Fibroblast of upper back skin (primary cell): ENCODE measurements at places on chromosomes 13 and 19.

GRCh38 chr13:75371203-75371602 is 110.8 kb downstream of the TBC1D4 start:
- no peak for DNase-seq

DNA sequence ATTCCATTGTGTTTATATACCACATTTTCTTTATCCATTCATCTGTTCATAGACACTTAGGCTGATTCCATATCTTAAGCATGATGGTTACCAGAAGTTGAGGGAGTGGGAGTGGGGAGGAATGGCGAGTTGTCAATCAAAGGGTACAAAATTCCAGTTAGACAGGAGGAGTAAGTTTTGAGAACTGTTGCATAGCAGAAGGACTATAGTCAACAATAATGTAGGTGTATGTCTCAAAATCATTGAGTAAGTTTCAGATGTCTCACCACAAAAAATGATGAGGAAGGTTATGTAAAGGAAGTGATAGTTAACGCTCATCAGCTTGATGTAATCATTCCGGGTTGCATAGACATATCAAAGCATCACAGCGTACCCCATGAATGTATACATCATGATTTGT is 4.6 kb upstream of the UBL3 start:
- DNase-seq, result no peak

- peak; percentile 48 for DNase-seq
Measured at GRCh38 chr19:42253245-42254088, 1.5 kb downstream of the ERF start.

GRCh38 chr13:72126424-72126823 is 259.4 kb upstream of the DACH1 start:
- DNase-seq, result no peak

DNA sequence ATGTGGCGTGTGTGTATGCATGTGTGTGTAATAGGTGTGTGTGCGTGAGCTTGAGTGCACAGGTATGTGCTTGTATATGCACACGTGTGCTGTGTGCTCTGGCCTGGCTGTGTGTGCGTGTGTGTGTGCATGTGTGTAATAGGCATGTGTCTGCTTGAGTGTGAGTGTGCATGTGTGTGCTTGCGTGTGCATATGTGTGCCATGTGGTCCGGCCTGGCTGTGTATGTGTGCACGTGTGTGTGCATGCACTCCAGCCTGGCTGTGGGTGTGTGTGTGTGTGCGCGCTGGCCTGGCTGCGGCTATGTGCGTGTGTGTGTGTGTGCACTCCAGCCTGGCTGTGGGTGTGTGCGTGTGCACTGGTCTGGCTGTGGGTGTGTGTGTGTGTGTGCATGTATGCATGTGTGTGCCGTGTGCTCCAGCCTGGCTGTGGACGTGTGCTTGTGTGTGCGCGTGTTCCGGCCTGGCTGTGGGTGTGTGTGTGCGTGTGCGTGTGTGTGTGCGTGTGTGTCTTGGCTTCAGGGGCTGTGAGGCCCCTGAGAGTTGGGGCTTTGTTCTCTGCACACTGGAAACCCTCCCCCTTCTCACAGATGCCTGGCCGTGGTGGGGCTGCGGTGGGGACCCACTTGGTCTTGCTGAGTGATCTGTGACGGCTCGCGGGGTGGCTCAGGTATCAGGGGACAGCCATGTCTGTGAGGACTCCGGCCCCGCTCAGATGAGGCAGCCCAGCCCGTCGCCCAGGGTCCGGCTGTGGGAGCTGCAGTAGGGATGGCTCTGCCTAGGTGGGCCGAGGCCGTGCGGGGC is 8.2 kb downstream of the SPPL2B start:
- DNase-seq, result no peak

DNA sequence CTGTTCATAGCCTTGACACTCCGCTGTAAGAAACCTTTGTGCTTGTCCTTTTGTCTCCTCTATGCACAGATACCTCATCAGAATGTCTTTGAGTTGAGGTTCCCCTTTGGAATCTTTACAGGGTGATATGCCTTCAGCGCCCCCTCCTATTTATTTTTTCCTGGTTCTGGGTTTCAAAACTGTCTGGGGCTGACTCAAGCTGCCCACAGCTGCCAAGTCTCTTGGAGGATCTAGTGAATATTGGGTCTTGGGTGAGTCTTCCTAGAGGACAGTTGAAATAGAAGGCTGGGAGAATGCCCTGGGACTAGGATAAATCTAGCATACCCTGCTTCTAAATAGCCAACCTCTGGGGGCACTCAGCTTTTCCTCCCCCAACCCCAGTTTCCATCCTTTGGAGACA is 930 bp downstream of the ZNF136 start:
- DNase-seq, result no peak

DNA sequence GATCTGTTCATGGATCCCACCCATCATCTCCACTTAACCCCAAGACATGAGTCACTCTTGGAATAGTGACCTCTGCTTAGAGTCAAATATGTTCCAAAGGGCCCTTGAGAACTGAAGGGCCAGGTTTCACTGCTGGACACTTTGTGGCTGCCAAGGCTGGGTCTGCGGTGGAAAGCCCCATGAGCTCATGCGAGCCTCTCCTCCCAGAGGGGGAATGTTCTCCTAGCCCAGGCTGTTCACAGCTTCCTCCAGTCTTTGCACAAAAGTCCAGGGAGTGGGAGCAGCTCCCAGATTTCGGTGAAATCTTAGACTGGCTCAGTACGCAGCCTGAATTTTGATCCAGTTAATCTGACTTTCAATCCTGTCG is 732 bp upstream of the DCLK1 start:
- DNase-seq, result peak; percentile 51

DNA sequence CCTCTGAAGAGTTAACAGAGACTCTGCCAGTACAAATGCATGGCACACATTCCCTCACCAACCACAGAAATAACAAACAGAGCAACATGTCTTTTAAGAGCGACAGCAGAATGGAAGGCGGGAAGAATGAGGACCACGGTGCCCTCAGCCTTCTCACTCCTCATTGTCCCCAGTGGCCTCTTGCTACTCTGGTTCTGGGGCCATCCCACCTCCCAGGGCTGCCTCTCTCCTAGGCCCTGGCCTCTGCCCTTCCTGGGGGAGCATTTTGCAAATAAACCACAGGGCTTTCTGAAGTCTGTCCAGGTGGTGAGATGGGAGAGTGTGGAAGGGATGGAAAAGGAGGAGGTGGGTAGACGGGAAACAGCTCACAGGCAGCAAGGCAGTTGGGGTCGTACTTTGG is 28.3 kb downstream of the CYP2B6 start:
- DNase-seq, result no peak

GRCh38 chr19:33459222-33460090 is 62.1 kb downstream of the PEPD start:
- no peak for DNase-seq

DNA sequence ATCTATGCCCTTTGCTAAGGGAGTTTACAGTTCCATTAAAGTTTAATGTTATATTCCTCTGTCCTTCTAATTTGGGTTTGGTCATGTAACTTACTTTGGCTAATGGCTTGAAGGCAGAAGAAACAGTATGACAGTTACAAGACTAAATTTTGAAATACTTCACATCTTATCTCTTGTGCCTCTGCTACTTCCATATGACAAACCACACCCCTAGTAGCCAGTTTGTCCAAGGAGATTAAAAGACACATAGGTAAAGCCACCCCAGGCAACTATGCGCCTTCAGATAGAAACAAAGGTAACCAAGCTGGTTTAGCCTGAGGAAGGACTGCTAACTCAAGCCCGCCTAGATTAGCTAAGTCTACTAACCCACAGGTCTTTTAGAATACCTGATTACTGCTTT is 273.4 kb upstream of the MIR17HG start:
- DNase-seq, result no peak

GRCh38 chr13:32473650-32474049 is 45.7 kb upstream of the N4BP2L1 start:
- no peak for DNase-seq

GRCh38 chr19:31906111-31906871 is 439.1 kb upstream of the ZNF507 start:
- DNase-seq, result no peak

GRCh38 chr19:53982001-53982451 is 9.4 kb upstream of the CACNG6 start:
- no peak for DNase-seq

GRCh38 chr13:45368005-45368404 is 27.0 kb upstream of the TPT1 start:
- DNase-seq, result no peak
